ENCODE measurements at places on chromosomes 16 and 17.

- H3K27ac ChIP-seq: no peak overlapping the region
- H3K36me3 ChIP-seq: no peaks in the 10 kb centered on the region
- no peak for DNase-seq
- H3K4me3 ChIP-seq: no peak overlapping the region
- peaks cover 9% of the 10 kb centered on the region for H3K27me3 ChIP-seq
These were observed 13.7 kb upstream of the CDIPT start for GRCh38 chr16:29876594-29877249.

DNA sequence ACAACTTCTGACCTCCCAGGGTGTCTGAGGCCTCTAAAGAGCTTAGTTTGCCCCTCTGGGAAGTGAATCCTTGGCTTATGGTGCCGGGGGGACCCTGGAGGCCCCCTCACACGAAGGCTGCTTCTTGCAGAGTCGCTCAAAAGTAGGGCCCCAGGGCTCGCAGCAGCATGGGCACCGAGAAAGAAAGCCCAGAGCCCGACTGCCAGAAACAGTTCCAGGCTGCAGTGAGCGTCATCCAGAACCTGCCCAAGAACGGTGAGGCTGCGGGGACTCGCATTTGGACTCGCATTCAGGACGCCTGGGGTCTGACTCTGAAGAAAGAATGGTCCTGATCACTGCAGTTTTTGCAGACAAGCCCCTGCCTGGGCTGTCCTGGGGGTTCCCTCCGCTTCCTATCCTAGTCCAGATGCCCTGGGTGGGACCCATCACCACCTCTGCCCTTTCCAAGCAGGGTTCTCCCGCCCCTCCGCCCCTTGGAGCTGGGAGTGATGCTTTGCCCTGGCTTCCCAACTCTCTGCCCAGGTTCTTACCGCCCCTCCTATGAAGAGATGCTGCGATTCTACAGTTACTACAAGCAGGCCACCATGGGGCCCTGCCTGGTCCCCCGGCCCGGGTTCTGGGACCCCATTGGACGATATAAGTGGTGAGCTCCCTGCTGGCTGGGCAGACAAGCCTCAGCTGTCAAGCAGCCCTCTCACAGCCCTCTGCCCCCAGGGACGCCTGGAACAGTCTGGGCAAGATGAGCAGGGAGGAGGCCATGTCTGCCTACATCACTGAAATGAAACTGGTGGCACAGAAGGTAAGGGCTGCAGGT, 698 bp downstream of the ACBD4 start:
- peaks cover 18% of the 10 kb centered on the region for H3K36me3 ChIP-seq
- H3K27ac ChIP-seq: peak overlapping the region; percentile 87
- H3K4me3 ChIP-seq: peak overlapping the region; percentile 62
- DNase-seq: no peak
- H3K4me1 ChIP-seq: peaks cover 16% of the 10 kb centered on the region

- DNase-seq: no peak
- H3K4me3 ChIP-seq: no peak overlapping the region
- no peaks in the 10 kb centered on the region for H3K27me3 ChIP-seq
- H3K36me3 ChIP-seq: no peaks in the 10 kb centered on the region
These were observed 5.3 kb upstream of the C16orf74 start for GRCh38 chr16:85755929-85756768.

DNA sequence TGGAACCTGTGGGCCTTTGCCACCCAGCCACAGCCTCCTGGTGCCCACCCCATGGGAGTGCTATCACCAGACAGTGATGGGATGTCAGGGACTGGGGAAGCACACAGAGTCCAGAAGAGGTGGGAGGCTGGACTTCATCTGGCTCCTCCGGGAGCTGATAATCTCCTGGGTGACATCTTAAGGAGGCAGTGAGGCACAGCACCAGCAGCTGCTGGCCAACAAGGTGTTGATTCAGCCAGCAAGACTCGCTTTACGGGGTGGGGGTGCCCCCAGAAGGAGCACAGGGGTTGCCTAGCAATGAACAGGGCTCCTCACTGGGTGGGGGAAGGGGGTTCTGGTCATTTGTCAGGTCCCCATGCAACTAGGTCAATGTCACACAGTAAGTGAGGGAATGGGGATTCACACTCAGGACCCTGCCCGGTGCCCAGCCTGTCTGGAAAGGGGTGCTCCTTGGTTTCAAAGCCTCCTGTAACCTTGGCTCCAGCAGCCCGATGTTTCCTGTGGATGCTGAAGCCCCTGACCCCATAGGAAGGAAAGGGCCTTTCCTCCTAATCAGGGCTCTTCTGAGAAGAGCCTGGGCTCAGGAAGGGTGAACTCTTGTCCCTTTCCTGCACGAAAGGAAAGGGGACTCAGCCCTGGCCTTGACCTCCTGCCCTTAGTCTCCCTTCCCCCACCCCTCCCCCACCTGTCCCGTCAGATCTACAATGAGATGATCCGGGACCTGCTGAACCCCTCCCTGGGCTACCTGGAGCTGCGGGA, 17.7 kb downstream of the KIF19 start:
- H3K36me3 ChIP-seq: no peaks in the 10 kb centered on the region
- no peak overlapping the region for H3K27ac ChIP-seq
- no peaks in the 10 kb centered on the region for H3K4me1 ChIP-seq
- no peak overlapping the region for H3K4me3 ChIP-seq
- H3K27me3 ChIP-seq: peaks cover 83% of the 10 kb centered on the region

GRCh38 chr16:64910356-64910755, 211.5 kb downstream of the CDH11 start:
- no peaks in the 10 kb centered on the region for H3K36me3 ChIP-seq
- no peaks in the 10 kb centered on the region for H3K4me1 ChIP-seq
- no peak for DNase-seq
- no peaks in the 10 kb centered on the region for H3K27me3 ChIP-seq
- H3K4me3 ChIP-seq: no peak overlapping the region

- DNase-seq: no peak
- no peaks in the 10 kb centered on the region for H3K27me3 ChIP-seq
- no peak overlapping the region for H3K4me3 ChIP-seq
- no peaks in the 10 kb centered on the region for H3K36me3 ChIP-seq
- H3K27ac ChIP-seq: no peak overlapping the region
These were observed 26.7 kb downstream of the ZNF276 start for GRCh38 chr16:89748076-89748475.

- peak overlapping the region; percentile 81 for H3K27ac ChIP-seq
- H3K27me3 ChIP-seq: no peaks in the 10 kb centered on the region
- DNase-seq: no peak
- H3K36me3 ChIP-seq: peaks cover 20% of the 10 kb centered on the region
- H3K4me3 ChIP-seq: no peak overlapping the region
- H3K4me1 ChIP-seq: peaks cover 30% of the 10 kb centered on the region
These were observed 7.6 kb upstream of the CYTH1 start for GRCh38 chr17:78789663-78790181.

- H3K4me3 ChIP-seq: no peak overlapping the region
- no peaks in the 10 kb centered on the region for H3K4me1 ChIP-seq
- no peaks in the 10 kb centered on the region for H3K27me3 ChIP-seq
- no peaks in the 10 kb centered on the region for H3K36me3 ChIP-seq
These were observed 28.4 kb downstream of the CDH13 start for GRCh38 chr16:82655072-82655714.

- no peaks in the 10 kb centered on the region for H3K36me3 ChIP-seq
- H3K4me3 ChIP-seq: no peak overlapping the region
- no peak for DNase-seq
- H3K27ac ChIP-seq: no peak overlapping the region
These were observed 66.5 kb upstream of the TNRC6C start for GRCh38 chr17:77892031-77892430.

DNA sequence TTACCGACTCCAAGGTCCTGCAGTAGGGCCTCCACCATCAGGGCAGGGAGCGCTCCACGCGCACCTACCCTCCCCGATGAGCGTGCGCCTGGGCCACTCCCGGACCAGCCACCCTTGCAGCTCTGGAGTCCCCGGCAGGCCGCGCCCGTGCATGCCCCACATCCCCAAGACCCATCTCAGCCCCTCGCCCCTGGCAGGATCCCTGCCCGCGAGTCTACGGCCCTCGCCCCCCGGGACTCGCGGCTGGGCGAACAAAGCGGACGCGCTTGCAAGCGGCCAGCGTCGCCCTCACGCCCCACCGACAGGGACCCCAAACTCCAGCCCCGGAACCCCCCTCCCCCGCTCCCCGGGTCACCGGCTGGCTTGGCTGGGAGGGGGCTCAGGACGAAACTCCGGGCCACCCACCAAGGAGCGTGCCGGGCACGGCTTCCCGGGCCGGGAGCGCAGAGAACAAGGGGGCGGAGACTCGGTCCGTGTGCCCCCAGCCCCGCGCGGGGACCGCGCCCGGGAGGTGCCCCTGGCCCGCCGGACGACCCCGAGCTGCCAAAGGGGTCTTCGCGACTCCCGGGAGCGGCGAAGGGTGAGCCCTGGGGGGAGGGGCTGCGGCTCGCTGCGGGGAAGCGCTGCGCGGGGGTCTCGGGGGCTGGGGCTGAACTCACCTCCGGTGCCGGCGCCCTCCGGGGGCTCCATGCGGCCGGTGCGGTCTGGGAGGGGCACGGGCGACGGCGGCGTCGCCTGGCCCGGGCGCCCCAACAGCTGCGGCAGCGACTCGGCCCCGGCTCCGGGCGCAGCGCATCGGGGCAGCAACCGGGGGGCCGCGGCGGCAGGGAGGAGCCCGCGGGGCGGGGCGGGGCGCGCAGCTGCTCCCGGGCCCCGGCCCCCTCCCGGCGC, at the start of gene DBNDD1:
Gene DBNDD1 (minus strand): TSS at position 805 of the 891 bp plus-strand sequence. CDS start 115 bp downstream, at position 690.
- peak within 1 kb of the TSS; percentile 93 for H3K4me3 ChIP-seq
- DNase-seq: no peak
- H3K27ac ChIP-seq: peak within 1 kb of the TSS; percentile 79
- H3K27me3 ChIP-seq: peaks cover 9% of the 10 kb centered on the region
- peaks cover 26% of the 10 kb centered on the region for H3K4me1 ChIP-seq

DNA sequence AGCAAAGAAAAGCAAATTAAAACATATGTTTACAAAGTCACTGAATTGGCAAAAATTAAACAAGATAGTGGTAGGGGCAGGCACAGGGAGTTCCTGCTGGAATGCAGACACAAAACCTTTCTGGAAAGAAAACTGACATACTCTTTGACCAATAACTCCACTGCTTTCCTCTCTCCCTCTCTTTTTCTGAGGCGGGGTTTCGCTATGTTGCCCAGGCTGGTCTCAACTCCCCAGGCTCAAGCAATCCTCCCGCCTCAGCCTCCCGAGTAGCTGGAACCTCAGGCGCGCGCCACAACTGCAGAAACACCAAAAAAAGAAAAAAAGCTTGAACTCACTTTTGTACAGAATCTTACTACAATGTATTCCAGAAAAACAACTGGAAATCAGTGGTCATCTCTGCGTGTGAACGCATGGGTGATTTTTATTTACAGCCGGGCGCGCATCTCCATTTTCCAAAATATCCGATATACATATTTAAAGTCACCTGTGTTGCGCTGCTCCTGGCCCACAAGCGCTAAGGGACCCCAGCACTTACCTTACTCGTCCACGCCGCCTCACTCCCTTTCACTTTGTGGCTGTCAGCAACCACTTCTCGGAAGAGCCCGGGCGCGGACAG, 480 bp downstream of the TXNL4B start:
- H3K4me3 ChIP-seq: peak overlapping the region; percentile 76
- peak overlapping the region; percentile 96 for H3K27ac ChIP-seq
- H3K27me3 ChIP-seq: no peaks in the 10 kb centered on the region

GRCh38 chr17:10574324-10574723, 24.9 kb upstream of the MYH2 start:
- no peaks in the 10 kb centered on the region for H3K4me1 ChIP-seq
- DNase-seq: no peak
- no peaks in the 10 kb centered on the region for H3K27me3 ChIP-seq
- no peak overlapping the region for H3K4me3 ChIP-seq

- no peak for DNase-seq
- no peaks in the 10 kb centered on the region for H3K27me3 ChIP-seq
- H3K27ac ChIP-seq: peak overlapping the region; percentile 93
- peaks cover 25% of the 10 kb centered on the region for H3K4me1 ChIP-seq
These were observed 737 bp downstream of the NUDT16L1 start for GRCh38 chr16:4693956-4694641.

DNA sequence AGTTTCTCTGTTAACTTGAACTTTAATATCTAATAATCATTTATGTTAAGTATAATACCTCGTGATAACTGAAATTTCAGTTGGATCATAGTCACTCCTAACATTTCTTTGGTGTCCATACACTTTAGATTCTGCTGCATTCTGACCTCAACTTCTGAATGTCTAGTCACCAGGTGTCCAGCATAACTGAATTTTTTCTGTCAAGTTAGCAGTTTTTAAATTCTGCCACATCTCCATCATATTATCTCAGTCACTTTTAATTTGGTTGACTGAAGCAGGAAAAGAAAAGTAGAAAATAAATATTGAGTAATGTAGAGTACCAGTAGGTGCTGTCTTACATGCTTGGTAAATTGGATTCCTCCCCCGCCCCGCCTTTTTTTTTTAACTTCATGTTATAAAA, 128.6 kb downstream of the TANC2 start:
- H3K27me3 ChIP-seq: no peaks in the 10 kb centered on the region
- no peaks in the 10 kb centered on the region for H3K36me3 ChIP-seq
- H3K4me1 ChIP-seq: peaks cover 3% of the 10 kb centered on the region
- no peak for DNase-seq

DNA sequence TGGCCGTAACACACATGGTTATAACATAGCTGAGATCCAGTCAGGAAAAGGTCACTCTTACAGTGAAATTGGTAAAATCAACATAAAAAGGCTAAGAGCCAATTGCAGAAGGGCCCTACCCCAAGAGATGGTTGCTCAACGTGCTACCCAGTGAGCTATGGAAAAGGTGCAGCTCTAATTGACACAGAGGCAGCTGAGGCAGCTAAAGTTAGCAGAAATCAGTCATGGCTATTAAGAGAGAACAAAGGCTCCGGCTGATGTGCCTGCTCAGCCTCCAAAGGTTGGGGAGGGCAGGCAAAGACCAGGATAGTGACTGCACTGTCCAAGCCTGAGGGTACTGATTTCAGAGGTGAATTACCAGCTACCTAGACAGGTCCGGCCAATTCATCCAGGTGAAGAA, 76.5 kb upstream of the ATP2A3 start:
- no peak overlapping the region for H3K27ac ChIP-seq
- H3K4me1 ChIP-seq: no peaks in the 10 kb centered on the region
- DNase-seq: no peak
- no peak overlapping the region for H3K4me3 ChIP-seq

GRCh38 chr16:75267631-75268264, 16.3 kb upstream of the BCAR1 start:
- peaks cover 31% of the 10 kb centered on the region for H3K27me3 ChIP-seq
- no peaks in the 10 kb centered on the region for H3K36me3 ChIP-seq
- H3K4me3 ChIP-seq: no peak overlapping the region
- H3K27ac ChIP-seq: peak overlapping the region; percentile 58
- peaks cover 64% of the 10 kb centered on the region for H3K4me1 ChIP-seq
- DNase-seq: no peak

- H3K4me3 ChIP-seq: peak overlapping the region; percentile 12
- no peaks in the 10 kb centered on the region for H3K36me3 ChIP-seq
- no peak for DNase-seq
- no peaks in the 10 kb centered on the region for H3K4me1 ChIP-seq
- no peaks in the 10 kb centered on the region for H3K27me3 ChIP-seq
These were observed 68.4 kb downstream of the CMC2 start for GRCh38 chr16:80938004-80938878.

GRCh38 chr17:50114849-50115357, 15.1 kb downstream of the SAMD14 start:
- no peak overlapping the region for H3K4me3 ChIP-seq
- DNase-seq: no peak
- peaks cover 49% of the 10 kb centered on the region for H3K4me1 ChIP-seq
- H3K27me3 ChIP-seq: peaks cover 44% of the 10 kb centered on the region
- no peak overlapping the region for H3K27ac ChIP-seq
- no peaks in the 10 kb centered on the region for H3K36me3 ChIP-seq

- H3K4me3 ChIP-seq: no peak overlapping the region
- no peaks in the 10 kb centered on the region for H3K36me3 ChIP-seq
- H3K27ac ChIP-seq: no peak overlapping the region
- no peak for DNase-seq
These were observed 19.0 kb upstream of the ITPRIPL2 start for GRCh38 chr16:19094542-19095365.

- H3K4me3 ChIP-seq: no peak overlapping the region
- no peak for DNase-seq
- no peaks in the 10 kb centered on the region for H3K4me1 ChIP-seq
- H3K36me3 ChIP-seq: no peaks in the 10 kb centered on the region
- H3K27ac ChIP-seq: no peak overlapping the region
These were observed 176.4 kb upstream of the KCNJ16 start for GRCh38 chr17:69898601-69899000.

Data from esophagus squamous epithelium (tissue), 5 donors.